ENCODE measurements at places on chromosomes 6 and 20.

DNA sequence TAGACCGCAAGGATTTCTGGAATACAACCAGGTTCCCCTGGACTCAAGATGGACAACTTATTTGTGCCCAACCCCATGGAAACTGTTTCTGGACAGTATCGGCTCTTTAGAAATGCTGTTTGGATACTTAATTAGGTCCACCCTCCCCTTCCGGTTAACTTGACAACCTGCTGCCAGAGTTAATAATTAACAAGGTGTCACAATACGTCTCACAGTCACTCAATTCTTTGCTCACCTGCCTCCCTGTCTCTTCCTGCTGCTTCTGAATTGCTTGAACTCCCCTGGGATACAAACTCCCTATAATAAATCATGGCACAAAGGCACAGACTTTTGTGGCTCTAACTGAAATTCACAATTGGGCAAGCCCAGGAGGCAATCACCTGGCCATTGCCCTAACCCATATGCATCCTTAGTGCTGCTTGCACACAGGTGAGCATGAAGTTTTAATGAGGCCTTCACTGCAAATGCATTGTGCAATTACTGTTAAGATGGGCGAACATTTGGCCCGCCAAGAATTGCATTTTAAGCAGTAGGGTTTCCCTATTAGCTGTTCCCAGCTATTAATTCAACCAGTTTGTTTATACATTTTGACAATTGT, 504.4 kb upstream of the NOX3 start:
- DNase-seq, result no peak

- DNase-seq, result no peak
Measured at GRCh38 chr6:11397622-11398450, 139.7 kb upstream of the TMEM170B start.

DNA sequence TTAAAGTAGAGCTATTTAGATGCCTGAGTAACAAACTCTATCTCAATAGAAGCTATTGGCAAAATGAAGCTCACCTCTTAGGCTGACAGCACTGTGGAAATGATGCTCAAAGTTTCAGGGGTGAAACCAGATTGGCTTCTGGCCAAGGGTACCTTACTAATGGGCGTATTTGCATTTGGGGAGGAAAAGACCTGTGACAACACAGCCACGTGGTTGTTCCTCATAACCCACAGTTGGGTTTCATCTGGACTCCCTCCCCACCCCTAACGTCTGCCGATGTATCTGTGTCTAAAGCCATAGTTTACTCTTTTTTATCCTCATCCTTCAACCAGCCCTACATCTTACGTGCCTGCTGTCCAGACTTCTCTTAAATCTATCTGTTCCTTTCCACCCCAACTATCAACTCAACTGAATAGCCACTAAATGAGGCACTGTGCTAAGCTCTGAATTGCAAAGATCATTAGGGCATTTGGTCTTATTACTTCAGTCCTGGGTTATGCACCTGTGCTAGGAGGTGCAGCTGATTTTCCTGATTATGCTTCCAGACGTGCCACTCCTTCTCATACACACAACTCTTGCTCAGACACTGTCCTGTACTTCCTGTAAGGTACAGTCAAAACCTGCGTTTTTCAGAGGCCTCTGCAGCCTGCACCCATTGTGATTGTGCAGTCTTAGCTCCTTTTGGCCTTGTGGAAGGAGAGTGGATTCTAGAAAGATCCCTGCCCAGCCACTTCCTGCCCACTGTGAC, 80.6 kb upstream of the ARMC2 start:
- DNase-seq, result no peak

- DNase-seq, result no peak
Measured at GRCh38 chr6:50443144-50443543, 270.2 kb upstream of the TFAP2D start.

- no peak for DNase-seq
Measured at GRCh38 chr6:38640216-38640909, 634 bp upstream of the BTBD9 start.

GRCh38 chr6:1390133-1390945, 963 bp downstream of the FOXF2 start:
- DNase-seq, result no peak

DNA sequence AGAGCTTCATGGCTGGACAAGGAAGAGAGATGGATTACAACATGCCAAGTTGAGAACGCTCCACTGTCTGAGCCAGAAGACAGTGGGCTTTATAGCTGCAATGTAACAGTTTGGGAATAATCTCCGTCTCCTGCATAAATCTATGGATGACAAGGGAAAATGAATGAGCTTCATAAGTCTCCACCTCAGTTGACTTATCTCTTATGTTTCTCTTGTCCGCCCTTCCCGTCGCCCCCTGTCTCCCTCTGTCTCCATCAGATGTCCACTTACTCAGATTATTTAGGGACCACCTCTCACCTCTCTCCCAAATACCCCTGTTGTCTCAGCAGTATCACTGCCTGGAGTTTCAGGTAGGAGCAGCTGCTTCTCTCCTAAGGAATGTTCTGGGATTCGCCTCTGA, 13.7 kb upstream of the BPIFA2 start:
- no peak for DNase-seq

GRCh38 chr20:24878657-24879056, 70.4 kb upstream of the CST7 start:
- DNase-seq, result no peak

GRCh38 chr6:125574604-125575003, 174.8 kb upstream of the HEY2 start:
- no peak for DNase-seq

DNA sequence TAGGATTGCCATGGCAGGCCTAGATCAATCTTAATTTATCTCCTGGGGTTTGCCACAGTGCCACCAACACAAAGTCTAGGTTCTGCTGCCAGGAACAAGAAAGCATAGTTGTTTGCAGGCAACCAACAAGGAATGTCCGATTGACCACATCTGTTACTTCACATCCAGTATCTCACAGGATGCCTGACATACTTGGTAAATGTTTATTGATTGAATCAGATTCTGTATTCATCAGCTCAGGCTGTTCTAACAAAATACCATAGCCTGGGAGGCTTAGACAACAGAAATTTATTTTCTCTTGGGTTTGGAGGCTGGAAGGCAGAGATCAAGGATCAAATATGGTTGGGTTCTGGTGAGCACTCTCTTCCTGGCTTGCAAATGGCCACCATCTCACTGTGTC, 26.3 kb upstream of the MC3R start:
- DNase-seq, result no peak

GRCh38 chr6:167214206-167214605, 56.4 kb upstream of the GPR31 start:
- no peak for DNase-seq

DNA sequence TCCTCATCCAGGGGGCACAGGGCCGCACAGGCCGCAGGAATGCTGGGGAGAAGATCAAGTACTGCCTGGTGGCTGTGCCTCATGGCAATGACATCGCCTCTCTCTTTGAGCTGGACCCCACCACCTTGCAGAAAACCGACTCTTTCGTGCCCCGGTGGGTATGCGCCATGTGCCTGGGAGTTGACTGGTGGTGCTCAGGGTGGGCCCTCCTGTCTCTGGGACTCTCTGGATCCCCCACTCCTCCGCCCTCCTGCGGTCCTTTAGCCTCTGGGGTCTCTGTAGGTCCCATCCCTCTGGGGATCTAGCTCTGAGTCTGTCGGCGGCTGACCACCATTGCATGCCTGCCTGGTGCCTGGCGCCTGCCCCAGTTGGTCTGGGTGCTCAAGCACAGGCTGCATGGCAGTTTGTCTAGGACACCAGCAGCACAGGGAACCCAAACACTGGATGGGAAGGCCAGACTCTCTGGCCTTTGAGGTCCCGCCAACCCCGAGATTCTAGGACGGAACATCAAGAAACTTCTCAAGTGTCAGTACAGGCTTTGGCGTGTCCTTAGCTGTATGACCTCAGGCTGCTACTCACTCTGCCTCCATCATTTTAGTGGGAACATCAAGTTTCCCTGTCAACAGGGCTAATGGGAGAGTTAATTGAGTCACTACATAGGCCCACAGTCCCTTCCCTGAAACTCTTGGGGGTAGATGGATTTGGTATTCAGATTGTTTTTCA, 42.8 kb downstream of the ITPR3 start:
- DNase-seq, result no peak

DNA sequence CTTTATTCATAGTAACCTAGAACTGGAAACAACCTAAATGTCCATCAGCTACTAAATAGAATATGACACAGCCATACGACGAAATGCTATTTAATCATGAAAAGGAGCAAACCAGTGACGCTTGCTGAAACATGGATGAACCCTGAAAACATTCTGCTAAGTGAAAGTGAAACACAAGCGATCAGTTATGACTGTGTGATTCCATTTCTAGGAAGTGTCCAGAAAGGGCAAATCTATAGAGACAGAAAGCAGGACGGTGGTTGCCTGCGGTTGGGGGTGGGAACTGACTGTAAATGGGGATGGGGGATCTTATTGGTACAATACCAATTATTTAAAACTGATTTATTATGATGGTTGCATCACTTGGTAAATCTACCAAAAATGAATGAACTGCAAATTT, 126.8 kb downstream of the IPCEF1 start:
- no peak for DNase-seq

GRCh38 chr6:2448826-2449571, 203.6 kb upstream of the GMDS start:
- DNase-seq, result no peak

GRCh38 chr6:165807249-165807960, 144.4 kb upstream of the PDE10A start:
- no peak for DNase-seq

DNA sequence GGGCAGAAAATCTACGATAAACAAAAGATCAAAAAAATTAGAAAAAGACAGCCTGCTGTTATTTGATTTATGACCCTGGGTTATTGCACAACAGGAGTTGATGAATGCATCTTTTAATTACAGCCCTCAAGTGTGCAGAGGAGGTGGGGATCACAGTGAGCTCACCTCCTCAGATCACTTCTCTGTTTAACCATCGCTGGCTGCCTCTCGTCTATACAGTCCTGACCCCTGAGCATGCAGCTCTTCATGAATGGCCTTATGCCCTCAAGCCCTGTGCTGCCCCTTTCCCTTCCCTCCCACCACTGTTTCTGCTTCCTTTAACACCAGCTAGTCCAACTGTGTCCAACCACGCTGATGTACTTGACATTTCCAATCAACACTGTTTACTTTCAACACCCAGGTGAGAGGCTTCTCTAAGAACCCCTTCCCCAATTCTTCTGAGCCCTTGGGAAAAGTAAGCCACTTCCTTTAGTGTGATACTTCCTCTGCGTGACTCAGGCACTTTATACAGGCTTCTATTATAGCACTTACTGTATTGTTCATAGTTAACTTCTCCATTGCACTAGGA, 60.6 kb upstream of the RIPOR2 start:
- DNase-seq, result no peak

- DNase-seq, result no peak
Measured at GRCh38 chr6:150272264-150272975, 96.4 kb upstream of the IYD start.

GRCh38 chr6:161168281-161168891, 105.5 kb downstream of the AGPAT4 start:
- DNase-seq, result no peak

DNA sequence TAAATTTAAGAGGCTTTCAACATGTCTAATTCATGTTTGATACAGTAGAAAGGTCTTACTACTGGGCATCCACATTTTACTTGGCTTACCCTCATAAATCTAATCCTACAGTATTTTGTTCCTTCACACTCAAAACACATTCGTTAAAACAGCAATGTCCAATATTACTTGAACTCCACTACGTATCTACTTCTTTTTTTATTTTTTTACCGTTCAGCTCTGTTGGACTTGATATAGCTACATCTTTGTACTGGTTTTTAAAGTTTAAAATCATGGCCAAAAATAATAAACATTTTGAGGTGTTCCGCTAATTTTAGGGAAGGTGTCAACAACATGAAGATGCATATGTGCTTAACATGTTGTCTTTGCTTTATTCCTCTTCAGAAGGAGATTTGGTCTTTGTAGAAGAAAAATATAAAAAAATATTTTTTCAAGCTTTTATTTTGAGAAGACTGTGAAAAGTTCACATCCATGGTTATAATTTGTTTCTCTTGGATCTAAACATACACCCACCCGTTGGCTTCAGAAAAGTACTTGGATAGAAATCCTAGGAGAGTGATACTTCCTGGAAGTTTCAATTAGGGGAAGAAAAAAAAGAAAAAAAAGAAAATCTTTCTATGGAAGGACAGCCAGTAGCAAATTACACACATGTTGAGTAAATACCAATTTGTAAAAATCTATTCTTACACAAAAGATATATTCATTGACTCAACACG, 71.5 kb downstream of the EPB41L2 start:
- DNase-seq, result no peak

GRCh38 chr20:38241201-38241600, 19.3 kb downstream of the KIAA1755 start:
- no peak for DNase-seq

DNA sequence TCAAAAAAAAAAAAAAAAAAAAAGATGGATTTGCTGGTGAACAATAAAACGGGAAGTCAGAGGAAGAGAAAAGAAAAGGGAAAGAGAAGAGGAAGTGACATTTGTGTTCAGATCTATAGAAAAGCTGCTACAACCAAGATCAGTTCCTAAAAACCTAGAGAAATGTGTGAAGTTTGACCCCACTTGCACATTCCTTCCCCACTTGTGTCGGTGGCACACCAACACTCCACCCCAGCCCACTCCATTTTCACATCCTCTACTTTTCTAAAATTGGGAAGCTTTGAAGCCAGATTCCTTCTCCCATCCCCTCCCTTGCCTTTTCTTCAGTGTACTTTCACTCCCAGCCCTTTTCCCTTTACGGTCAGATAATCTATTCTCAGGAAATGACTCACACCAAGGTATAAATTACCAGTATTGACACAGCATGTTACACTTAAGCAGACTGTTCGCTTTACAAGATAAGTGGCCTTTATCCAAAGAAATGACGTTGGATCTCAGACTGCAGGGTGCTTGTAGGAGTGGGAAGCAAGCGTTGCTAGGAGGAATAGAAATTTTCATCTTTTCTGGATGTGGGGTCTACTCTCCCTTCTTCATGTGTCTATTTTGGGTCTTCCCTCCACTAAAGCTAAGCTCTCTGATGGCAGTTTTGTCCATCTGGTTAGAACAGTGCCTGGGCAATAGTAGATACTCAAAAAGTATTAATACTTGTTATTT, 92.5 kb upstream of the ADGRF1 start:
- DNase-seq, result no peak

GRCh38 chr6:4678506-4679300, 97.5 kb upstream of the CDYL start:
- DNase-seq, result no peak

DNA sequence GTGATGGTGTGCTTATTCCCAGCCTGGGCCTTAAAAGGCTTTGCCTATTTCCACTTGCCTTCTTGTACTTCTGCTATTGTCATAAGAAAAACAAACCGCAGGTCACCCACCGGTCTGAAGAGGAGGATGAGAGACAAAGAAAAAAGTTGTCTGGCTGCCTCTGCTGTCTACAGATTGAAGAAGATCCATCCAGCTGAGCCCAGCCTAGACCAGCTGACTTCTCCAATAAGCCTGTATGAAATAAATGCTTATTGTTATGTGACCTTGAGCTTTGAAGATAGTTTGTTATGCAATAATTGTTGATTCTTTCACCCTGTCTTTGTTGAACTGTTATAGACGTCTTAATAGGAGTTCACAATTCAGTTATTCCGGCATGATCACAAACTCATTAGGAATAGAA, 223.8 kb upstream of the PRSS16 start:
- DNase-seq, result no peak
